ENCODE measurements at places on chromosomes 7 and 10. TPM values are rescaled to one million over a fixed set of nuclear protein-coding genes. Genes with fewer than 3 reads are reported as not detected.
A peak's percentile ranks its signal among the peaks of the same experiment; 100 is the strongest.

- H3K27ac ChIP-seq, result no peak overlapping the region
- no peaks in the 10 kb centered on the region for H3K36me3 ChIP-seq
- no peak for DNase-seq
- H3K4me3 ChIP-seq, result no peak overlapping the region
- H3K4me1 ChIP-seq, result peaks cover 58% of the 10 kb centered on the region
- H3K27me3 ChIP-seq, result peaks cover 20% of the 10 kb centered on the region
These were observed 672 bp downstream of the LFNG start for GRCh38 chr7:2520131-2520760.

GRCh38 chr10:72340510-72341261 lies 14.0 kb downstream of the DNAJB12 start:
- no peaks in the 10 kb centered on the region for H3K36me3 ChIP-seq
- DNase-seq, result peak; percentile 77
- H3K27ac ChIP-seq, result no peak overlapping the region
- H3K4me3 ChIP-seq, result no peak overlapping the region
- no peaks in the 10 kb centered on the region for H3K27me3 ChIP-seq

GRCh38 chr7:130297628-130298543 lies 4.9 kb downstream of the CPA4 start:
- no peaks in the 10 kb centered on the region for H3K4me1 ChIP-seq
- DNase-seq, result no peak
- H3K4me3 ChIP-seq, result no peak overlapping the region
- no peaks in the 10 kb centered on the region for H3K36me3 ChIP-seq
- no peaks in the 10 kb centered on the region for H3K27me3 ChIP-seq
- peak overlapping the region; percentile 4 for H3K27ac ChIP-seq

DNA sequence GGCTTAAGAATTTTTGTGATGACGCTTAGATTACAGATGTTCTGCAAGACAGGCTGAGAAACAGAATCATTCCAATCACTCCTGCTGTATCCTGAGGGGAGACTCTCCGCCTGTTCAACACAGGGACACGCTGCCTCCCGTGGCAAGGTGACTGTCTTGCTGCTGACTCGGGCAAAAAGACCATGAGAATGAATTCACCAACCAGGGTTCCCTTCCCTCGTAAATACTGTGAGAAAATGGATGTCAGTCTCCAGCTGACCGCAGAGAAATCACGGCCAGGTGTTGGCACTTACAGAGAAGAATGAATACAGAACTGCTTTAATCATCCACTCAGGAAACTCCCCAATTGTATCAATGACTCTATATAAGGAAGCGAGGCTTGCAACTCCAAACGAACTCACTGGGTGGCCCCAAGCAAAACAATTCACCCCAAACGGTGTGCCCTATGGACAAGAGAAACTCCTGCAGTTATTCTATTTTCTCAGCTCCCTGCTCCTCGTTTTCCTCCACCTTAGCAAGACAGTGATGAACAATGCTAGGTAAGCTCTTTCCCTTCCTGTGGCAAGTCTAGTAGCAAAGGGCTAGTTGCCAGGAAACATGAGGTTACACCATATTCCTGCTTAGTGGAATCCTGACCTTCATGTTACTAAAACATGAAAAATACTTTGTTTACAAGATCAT lies 22.8 kb downstream of the GNA12 start:
- no peaks in the 10 kb centered on the region for H3K27me3 ChIP-seq
- H3K36me3 ChIP-seq, result no peaks in the 10 kb centered on the region
- peaks cover 29% of the 10 kb centered on the region for H3K4me1 ChIP-seq
- no peak overlapping the region for H3K4me3 ChIP-seq

DNA sequence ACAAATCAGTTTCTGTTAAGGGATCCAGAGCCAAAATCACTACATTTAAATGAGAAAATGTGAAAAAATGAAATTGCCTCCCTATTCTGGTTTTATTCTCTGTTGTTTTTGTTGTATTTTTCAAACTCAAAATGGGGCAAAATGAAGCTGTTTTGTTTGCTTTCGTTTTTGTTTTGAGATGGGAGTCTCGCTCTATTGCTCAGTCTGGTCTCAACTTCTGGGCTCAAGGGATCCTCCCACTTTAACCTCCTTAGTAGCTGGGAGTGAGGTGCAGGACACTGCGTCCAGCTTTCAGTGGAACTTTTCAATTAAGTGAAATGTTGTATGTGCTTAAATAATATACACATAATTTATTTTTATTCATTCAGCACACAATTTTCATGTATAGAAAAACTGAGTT lies 205.0 kb downstream of the SORCS1 start:
- no peak overlapping the region for H3K4me3 ChIP-seq
- no peak overlapping the region for H3K27ac ChIP-seq
- peaks cover 14% of the 10 kb centered on the region for H3K4me1 ChIP-seq
- H3K36me3 ChIP-seq, result no peaks in the 10 kb centered on the region

- no peak for DNase-seq
- H3K4me3 ChIP-seq, result no peak overlapping the region
- H3K36me3 ChIP-seq, result no peaks in the 10 kb centered on the region
- no peak overlapping the region for H3K27ac ChIP-seq
- no peaks in the 10 kb centered on the region for H3K27me3 ChIP-seq
These were observed 51.2 kb downstream of the SP8 start for GRCh38 chr7:20735346-20736065.

- H3K4me3 ChIP-seq, result no peak overlapping the region
- H3K27me3 ChIP-seq, result no peaks in the 10 kb centered on the region
- no peaks in the 10 kb centered on the region for H3K36me3 ChIP-seq
- no peaks in the 10 kb centered on the region for H3K4me1 ChIP-seq
- H3K27ac ChIP-seq, result no peak overlapping the region
These were observed 80.2 kb downstream of the PRTFDC1 start for GRCh38 chr10:24872049-24872789.

DNA sequence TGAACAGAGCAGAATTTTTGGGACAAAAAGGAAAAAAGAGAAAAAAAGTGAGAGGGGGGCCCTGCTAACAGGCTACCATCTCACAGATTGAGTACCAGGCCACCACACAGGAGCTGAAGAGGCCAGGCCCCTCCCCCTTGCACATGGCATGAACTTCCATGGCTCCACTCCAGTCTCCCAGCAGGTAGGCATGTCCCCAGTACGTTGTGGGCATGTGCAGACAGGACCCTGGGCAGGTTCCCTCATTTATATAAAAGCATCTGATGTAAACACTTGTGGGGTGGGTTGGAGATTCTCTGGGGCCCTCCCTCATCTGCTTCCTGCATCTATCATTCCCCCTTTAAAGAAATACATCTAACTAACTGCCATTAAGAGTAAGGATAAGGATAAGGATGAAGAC lies 45.0 kb upstream of the AKR1C1 start:
- no peak for DNase-seq
- no peak overlapping the region for H3K4me3 ChIP-seq
- no peaks in the 10 kb centered on the region for H3K36me3 ChIP-seq
- no peaks in the 10 kb centered on the region for H3K27me3 ChIP-seq

GRCh38 chr7:133051066-133051465 lies 30.8 kb downstream of the CHCHD3 start:
- peak; percentile 38 for DNase-seq
- H3K4me3 ChIP-seq, result no peak overlapping the region
- H3K27me3 ChIP-seq, result no peaks in the 10 kb centered on the region
- H3K36me3 ChIP-seq, result no peaks in the 10 kb centered on the region
- H3K27ac ChIP-seq, result no peak overlapping the region
- H3K4me1 ChIP-seq, result peaks cover 9% of the 10 kb centered on the region

DNA sequence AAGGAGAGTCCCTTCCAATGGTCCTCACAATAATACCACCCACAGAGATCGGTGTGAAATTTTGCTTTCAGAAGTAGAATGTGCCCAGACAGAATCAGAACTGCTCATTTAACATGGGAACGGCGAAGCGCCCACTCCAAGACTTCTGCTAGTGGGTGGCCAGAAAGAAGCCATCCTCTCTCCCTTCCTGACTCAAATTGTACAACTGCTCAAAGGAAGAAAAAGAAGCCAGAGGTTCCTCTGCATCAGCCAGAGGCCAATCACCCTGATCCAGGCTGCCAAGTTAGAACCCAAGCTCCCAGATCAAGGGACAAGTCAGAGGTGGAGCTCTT lies 23.3 kb downstream of the NUDCD3 start:
- no peaks in the 10 kb centered on the region for H3K36me3 ChIP-seq
- H3K27ac ChIP-seq, result no peak overlapping the region
- no peak overlapping the region for H3K4me3 ChIP-seq
- H3K27me3 ChIP-seq, result no peaks in the 10 kb centered on the region
- DNase-seq, result no peak

GRCh38 chr10:4383651-4384098 lies 442.3 kb upstream of the AKR1E2 start:
- H3K4me1 ChIP-seq, result peaks cover 6% of the 10 kb centered on the region
- no peak overlapping the region for H3K4me3 ChIP-seq
- H3K36me3 ChIP-seq, result no peaks in the 10 kb centered on the region
- no peak for DNase-seq
- no peaks in the 10 kb centered on the region for H3K27me3 ChIP-seq

GRCh38 chr10:6695519-6695918 lies 115.4 kb upstream of the PRKCQ start:
- no peaks in the 10 kb centered on the region for H3K36me3 ChIP-seq
- H3K4me1 ChIP-seq, result no peaks in the 10 kb centered on the region
- no peak for DNase-seq
- no peak overlapping the region for H3K27ac ChIP-seq
- H3K27me3 ChIP-seq, result no peaks in the 10 kb centered on the region

DNA sequence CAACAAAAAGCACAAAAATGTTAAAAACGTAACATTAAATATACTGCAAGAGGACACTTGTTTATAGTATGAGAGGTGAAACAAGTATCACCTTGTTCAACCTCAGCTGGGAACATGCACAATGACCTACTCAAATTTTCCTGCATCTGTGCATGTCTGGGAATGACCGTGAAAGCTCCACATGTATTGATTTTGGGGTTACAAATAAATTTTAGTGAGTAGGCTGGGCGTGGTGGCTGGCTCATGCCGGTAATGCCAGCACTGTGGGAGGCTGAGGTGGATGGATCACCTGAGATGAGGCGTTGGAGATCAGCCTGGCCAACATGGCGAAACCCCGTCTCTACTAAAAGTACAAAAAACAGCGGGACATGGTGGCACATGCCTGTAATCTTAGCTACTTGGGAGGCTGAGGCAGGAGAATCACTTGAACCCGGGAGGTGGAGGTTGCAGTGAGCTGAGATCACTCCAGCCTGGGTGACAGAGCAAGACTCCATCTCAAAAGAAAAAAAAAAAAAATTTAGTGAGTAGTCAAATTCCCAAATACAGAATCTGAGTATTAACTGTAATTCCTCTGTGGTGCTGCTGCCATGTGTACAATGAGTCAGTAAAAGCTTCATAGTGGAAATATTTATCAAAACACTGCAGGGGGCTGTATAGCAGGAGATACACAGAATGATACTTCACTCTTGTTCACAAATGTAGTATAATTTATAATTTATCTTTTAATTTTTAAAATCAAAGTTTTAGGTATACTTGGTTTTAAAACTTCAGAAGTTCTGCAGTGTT lies 41.1 kb downstream of the SUGCT start:
- no peaks in the 10 kb centered on the region for H3K36me3 ChIP-seq
- H3K4me3 ChIP-seq, result no peak overlapping the region
- no peaks in the 10 kb centered on the region for H3K27me3 ChIP-seq
- DNase-seq, result no peak

DNA sequence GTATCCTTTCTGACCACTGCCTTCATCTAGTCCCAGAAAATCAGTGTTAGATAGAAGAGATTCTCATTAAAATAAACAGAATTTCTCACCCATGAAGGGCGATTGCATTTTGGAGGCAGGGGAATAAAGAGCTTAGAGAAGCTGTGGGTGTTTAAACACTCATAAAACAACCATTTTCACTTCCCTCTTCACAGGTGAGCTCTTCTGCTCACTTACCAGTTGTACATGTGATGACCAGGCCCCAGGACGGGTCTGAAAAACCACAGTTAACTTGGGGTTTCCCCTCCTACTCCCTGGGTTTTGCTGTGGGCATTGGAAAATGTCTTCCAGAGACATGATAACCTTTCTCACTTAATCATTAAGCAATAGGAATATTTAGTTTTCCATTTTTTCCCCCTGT lies 411.6 kb upstream of the DPP6 start:
- no peak overlapping the region for H3K4me3 ChIP-seq
- H3K4me1 ChIP-seq, result no peaks in the 10 kb centered on the region
- no peaks in the 10 kb centered on the region for H3K36me3 ChIP-seq
- DNase-seq, result no peak
- H3K27ac ChIP-seq, result no peak overlapping the region

DNA sequence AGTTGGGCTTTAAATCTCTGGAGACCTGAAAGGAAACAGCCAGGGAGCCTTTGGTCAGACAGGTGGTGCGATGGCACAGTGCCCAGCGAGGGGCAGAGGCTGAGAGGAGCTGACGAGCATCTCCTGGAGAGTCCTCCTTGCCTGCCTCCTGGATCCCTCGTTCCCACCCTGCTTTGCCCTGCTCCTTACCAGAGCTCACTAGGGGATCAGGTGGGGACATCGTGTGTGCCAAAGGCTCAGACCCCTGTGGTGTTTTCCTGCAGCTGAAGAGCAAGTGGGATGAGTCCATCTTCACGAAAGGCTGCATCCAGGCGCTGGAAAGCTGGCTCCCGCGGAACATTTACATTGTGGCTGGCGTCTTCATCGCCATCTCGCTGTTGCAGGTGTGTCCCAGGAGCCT lies 21.8 kb upstream of the SH2D4B start:
- H3K4me3 ChIP-seq, result no peak overlapping the region
- no peaks in the 10 kb centered on the region for H3K27me3 ChIP-seq
- H3K4me1 ChIP-seq, result no peaks in the 10 kb centered on the region
- no peak overlapping the region for H3K27ac ChIP-seq
- no peak for DNase-seq

DNA sequence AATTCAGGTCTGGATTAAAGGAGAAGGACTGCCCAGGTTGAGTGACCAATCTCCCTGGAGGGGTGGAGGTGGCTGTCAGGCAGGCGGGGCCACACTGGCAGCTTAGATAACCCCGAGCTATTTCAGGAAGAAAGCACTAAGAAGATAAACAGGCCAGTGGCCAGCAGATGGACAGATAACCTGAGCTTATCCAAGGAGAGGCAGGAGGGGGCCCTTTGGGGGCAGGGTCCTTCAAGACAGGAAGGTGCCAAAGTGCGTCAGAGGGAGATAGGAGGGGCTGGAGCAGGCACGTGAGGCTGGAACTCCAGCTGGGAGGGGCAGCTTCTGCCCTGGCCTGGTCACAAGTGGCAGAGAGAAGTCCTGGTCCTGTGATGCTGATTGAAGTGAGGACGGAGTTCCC lies 29.8 kb upstream of the PODXL start:
- no peaks in the 10 kb centered on the region for H3K27me3 ChIP-seq
- peak; percentile 89 for DNase-seq
- no peak overlapping the region for H3K4me3 ChIP-seq
- peak overlapping the region; percentile 77 for H3K27ac ChIP-seq
- H3K4me1 ChIP-seq, result peaks cover 5% of the 10 kb centered on the region
- no peaks in the 10 kb centered on the region for H3K36me3 ChIP-seq

The CALN1 gene
- 0.23 TPM for total RNA-seq

The WDFY4 gene
- 0.43 TPM for total RNA-seq

The BLVRA gene
- 21.0 TPM for total RNA-seq

The ABHD11 gene
- total RNA-seq, result 30.7 TPM

The EPO gene
- 1.3 TPM for total RNA-seq

The C10orf67 gene
- total RNA-seq, result not detected

Data from hepatocyte (in vitro differentiated cells).